ENCODE measurements at places on chromosomes 13 and 19.

DNA sequence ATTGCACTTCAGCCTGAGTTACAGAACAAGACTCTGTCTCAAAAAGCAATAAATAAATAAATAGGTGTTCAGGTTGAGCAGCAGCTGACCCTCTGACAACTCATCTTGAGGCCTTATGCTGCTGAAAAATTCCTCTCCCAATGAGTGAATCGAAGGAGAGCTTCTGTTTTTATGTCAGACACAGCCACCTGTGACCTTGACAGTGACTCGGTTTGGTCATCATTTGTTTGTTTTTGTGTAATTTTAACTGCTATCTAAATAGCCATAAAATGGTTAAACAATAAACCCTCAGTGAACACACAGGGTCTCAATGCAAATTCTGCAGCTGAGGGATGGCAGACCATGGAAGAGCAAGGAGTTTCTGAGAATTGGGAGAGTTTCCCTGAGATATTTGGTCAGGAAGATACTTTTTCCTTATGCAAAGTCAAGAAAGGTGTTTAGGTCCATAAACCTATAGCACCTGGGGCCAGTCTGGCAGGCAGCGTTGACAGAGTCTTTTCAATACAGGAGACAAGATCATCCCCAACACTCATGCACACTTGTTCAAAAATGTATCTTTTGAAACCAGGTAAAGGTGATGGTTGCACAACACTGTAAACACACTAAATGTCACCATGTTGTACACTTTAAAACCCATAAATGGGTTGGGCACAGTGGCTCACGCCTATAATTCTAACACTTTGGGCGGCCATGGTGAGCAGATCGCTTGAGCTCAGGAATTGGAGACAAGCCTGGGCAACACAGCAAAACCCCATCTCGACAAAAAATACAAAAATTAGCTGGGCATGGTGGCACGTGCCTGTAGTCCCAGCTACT is 16.6 kb upstream of the SLC25A30 start:
- no peak for DNase-seq

- peak; percentile 74 for DNase-seq
These were observed 405.0 kb downstream of the COG6 start for GRCh38 chr13:40060296-40061007.

GRCh38 chr19:32269831-32270230 is 75.6 kb upstream of the ZNF507 start:
- DNase-seq = no peak

DNA sequence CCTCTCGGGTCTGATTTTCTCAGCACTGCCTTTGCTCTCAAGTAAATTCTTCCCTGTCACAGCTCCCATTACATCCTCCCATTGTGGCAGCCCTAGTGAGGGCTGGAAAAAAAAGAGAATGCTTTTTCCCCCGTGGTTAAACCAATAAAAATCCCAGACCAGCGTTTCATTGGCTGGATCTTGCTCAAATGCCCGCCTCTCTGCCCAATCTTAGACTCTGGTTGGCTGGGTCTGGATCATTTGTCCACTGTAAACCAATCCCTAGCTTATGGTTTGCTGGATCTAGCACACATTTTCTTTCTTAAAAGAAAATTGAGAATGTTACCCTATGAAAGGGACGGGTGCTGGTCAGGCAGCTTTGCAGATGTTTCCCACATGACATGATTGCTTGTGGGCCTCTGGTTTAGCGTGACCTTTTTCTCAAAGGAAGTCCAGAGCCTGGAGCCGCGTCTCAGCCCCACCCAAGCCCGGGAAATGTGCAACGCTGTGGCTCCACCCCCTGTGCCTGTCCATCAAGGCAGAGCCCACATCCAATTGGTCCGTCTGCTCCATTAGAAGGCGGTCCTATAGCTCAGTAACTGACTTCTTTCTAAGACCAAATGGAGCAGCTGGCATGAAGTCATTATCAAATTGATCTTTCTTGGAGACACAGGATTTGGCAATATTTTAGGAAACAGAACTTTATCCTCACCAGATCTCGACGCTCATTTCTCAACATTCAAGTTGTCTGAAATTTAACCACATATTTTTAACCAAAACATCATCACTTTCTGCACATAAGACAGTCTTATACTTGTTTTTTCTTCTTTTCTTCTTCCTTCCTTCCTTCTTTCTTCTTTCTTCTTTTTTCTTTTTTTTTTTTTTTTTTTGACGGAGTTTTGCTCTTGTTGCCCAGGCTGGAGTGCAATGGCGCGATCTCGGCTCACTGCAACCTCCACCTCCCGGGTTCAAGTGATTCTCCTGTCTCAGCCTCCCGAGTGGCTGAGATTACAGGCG is 2.6 kb upstream of the MCEMP1 start:
- no peak for DNase-seq

DNA sequence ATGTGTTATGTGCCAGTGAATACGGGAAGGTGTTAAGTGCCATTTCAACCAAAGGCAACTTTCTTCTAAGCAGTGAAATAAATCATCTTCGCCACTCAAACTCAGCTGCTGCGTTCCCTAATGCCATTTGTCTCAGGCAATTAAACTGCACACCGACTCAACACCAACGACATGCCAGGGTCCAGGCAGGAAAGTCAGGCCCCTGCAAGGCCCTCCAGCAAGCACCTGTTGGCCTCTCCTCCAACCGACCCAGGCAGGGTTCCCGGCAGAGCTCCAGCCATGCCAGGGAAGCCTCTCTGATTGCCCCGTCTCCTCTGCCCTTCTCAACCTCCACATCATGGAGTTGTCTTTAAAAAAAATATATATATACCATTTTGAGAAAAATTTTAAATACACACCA is 21.8 kb downstream of the SAFB2 start:
- no peak for DNase-seq

DNA sequence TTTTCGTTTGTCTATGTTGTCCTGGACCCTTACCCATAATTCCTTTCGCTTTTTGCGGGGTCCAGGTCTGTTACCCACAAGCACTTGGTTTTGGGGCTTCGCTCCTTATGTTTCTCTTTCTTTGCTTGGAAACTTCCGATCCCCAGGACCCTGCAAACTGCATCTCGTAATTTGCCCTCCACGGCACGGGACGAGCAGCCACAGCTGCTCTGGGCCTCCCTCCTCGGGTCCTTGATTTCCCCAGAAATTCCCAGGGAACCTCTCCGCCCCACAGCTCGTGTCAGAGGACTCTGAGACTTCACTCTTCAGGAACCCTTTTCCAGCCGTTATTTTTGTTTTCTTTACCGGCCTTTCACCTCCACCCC is 599 bp downstream of the SNRNP70 start:
- no peak for DNase-seq

DNA sequence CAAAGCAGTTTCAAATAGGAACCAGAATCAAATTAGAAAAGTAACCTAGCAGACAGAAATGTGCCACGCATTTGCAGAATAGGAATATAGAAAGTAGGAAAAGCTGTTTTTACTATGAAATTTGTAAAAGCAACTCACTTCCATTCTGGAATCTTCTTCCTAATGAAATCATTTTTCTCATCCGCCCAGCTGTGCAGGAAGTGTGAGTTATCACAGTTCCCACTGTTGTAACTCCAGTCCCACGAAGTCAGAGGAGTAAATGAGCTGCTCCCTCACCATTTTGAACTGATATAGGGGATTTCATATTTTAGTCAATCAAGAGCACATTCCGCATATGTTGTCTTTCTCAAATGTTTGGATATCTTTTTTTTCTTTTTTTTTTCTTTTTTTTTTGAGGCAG is 230.8 kb downstream of the TBC1D4 start:
- DNase-seq = no peak

DNA sequence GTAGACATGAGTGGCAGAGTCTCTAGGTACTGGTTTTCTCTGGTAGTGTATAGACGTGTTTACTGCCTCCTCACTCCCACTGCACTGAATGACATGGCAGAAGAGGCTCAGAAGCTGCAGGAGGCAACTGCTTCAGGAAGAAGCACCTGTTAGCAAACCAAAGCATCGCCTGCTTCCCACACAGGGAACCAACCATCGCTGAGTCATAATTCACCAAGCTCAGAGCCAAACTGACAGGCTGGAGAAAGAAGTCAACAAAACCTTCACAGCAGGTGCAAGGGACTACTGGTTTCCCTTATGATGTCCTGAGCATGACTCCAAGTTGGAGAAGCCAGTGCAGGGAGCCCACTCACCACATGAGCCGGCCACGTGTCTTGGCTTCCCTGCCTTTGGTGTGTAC is 69.8 kb downstream of the KCTD12 start:
- DNase-seq = no peak

DNA sequence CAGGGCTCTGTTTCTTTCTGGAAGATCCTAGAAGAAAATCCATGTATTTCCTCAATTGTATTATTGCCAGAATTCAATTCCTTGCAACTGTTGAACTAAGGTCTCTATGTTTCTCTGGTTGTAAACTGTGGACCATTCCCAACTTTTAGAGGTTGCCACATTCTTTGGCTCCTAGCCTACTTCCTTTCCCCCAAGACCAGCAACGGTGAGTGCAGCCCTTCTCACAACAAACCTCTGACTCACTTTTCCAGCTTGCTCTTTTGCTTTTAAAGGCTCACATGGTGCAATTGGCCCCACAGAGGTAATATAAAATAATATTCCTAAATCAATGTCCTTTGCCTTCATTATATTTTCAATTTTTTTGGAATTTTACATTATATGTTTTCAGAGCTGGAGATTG is 371.3 kb downstream of the SLITRK5 start:
- no peak for DNase-seq

DNA sequence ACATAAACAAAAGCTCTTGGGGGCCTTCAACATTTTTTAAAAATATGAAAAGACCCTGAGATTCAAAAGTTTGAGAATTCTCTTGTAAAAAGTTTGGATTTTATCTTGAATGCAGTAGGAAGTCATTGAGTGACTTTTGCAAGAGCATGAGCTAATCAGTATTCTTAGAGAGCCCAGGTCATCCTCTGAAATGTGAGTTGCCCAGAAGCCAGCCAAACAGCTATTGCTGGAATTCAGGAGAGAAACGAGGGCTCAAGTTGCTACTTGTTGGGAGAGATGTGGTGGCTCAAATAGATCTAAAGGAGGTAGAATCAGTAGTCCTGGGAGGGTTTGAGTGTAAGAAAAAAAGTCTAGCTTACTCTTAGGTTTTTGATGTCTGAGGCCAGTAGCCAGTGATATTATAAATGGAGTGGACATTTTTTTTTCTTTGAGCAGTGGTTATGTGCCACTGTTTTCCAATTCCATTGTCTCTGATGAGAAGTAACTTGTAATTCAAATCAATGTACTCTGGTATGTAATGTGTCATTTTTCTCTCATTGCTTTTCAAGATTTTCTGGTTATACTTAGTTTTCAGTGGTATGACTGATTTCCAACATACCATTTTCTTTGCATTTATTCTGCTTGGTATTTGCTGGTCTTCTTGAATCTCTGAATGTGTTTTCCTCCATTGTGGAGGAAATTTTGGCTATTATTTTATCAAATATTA is 30.7 kb downstream of the LMO7 start:
- no peak for DNase-seq

GRCh38 chr13:61040181-61040580 is 375.5 kb downstream of the PCDH20 start:
- DNase-seq = no peak

- no peak for DNase-seq
These were observed 16.2 kb downstream of the PLPP2 start for GRCh38 chr19:275000-275399.

DNA sequence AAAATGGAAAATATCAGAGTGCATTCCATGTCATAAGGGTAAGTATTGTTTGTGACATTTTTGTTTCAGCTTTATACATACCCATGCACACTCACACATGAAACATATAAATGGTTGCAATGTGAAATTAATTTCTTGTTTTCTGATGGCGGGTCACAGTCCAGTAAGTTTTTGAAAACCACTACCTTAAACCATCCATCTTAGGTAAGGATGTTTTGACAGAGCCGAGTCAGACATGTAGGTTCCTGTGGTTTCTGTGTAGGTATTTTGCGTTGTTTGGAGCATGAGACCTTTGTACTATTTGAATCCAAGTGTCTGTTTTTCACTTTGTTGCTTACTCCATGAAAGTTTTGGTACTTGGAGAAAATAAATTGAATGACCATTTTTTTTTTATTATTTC is 121.7 kb downstream of the B3GLCT start:
- no peak for DNase-seq

DNA sequence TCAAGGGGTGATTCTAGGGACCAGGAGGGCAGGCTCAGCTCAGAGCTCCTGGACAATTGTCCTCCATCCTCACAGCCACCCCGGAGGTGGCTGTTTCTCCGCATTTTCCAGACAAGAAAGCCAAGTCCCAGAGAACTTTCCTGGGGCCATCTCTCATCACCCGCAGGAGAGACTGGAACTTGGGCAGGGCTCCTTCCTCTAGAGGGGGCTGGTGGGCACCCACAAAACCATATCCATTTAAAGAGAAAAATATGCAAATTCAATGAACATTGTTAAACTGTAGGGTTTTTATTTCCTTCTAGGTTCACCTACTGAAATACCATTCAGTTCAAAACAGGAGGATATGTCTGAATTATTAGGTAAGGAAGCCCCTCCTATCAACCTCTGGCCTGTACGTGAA is 16.6 kb downstream of the SPACA7 start:
- DNase-seq = no peak

DNA sequence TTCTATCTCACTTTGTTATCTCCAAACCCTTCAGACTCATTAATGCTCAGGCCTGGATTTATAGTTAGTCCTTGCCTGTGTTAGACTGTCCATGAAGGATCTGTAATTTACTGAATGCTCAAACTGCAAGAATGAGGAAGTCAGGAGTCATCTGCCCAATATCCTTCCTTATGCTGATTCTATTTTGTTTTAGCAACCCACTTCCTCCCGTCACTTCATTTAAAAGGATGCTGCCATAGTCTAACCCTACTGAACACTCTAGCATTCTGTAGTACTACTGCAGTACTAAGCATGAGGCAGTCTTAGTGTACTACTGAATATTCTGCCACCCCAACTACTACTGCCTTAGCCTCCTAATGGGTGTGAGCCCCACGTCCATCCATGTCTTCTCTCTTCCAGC is 1.5 kb downstream of the FCAR start:
- no peak for DNase-seq

DNA sequence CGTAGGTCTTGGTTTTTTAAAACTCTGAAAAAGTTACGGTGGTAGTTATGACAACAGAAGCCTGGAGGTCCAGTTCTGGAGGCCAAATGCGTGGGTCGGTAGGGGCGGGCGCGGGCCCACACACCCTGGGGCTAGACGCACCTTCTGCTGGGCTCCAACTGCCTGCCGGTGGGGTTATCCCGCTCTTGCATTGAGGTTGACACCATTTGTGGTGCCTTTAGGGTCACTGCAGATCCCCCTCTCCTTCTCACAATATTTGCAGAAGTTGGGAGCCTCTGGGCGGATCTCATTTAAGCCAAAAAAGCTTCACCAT is 81.6 kb downstream of the CHST8 start:
- peak; percentile 23 for DNase-seq

GRCh38 chr13:79194727-79195126 is 211.3 kb downstream of the RBM26 start:
- DNase-seq = no peak

DNA sequence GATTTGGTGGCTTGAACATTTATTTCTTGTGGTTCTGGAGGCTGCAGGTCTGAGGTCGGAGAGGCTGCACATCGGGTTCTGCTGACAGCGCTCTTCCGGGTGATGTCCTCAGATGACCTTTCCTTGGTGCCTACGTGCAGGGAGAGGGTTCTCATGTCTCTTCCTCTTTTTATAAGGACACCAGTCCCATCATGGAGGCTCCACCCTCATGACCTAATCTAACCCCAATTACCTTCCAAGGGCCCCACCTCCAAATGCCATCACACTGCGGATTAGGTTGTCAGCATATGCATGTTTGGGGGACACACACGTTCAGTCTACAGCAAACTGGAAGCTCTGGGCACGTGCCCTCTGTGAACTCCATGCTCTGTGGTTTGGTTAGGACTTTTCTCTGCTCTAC is 338.6 kb downstream of the FGF9 start:
- no peak for DNase-seq

- no peak for DNase-seq
These were observed 5.7 kb downstream of the MIDN start for GRCh38 chr19:1254081-1254527.

All from RWPE2 (cell line).